Stimulated activated naive CD8-positive, alpha-beta T cell treated with anti-CD3 and anti-CD28 coated beads, Interleukin-15, amount 100 ng/mL, for 72 hours (primary cell): ENCODE measurements at places on chromosomes 2 and 18.

DNA sequence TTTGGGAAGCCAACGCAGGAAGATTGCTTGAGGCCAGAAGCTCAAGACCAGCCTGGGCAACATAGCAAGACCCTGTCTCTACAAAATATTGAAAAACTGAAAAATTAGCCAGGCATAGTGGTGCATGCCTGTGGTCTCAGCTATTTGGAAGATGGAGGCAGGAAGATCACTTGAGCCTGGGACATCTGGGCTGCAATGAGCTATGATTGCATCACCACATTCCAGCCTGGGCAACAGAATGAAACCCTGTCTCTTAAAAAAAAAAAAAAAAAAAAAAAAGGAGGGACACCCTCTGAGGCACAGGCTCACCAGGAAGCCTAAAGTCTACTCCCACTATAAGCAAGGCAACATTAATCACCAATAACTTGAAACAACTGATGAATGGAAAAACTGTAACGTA, 151.1 kb downstream of the CCDC148 start:
- no peak for DNase-seq

DNA sequence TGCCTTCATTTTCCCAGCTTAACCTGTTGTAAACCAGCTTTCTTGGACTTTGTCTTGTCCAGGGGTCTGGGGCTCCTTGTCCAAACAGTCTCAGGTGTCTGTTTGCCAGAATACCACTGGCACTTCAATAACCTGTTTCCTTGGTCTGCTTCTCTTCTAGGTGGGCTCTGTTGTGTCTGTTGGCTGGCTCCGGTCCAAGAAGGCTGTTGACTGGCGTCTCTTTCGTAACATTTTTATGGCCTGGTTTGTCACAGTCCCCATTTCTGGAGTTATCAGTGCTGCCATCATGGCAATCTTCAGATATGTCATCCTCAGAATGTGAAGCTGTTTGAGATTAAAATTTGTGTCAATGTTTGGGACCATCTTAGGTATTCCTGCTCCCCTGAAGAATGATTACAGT, 17.0 kb downstream of the SLC20A1 start:
- DNase-seq, result no peak

DNA sequence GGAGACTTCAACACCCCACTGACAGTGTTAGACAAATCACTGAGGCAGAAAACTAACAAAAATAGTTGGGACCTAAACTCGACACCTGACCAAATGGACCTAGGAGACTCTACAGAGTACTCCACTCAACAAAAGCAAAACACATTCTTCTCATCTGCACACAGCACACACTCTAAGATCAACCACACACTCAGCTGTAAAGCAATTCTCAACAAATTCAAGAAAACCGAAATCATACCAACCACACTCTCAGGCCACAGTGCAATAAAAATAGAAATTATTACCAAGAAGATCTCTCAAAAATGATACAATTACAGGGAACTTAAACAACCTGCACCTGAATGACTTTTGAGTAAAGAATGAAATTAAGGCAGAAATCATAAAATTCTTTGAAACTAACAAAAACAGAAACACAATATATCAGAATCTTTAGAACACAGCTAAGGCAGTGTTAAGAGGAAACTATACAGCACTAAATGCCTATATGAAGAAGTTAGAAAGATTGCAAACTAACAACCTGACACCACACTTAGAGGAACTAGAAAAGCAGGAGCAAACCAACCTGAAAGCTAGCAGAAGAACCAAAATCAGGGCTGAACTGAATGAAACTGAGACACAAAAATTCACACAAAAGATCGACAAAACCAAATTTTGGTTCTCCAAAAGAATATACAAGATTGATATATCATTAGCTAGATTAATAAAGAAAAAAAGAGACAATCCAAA, 46.3 kb downstream of the RTTN start:
- no peak for DNase-seq

DNA sequence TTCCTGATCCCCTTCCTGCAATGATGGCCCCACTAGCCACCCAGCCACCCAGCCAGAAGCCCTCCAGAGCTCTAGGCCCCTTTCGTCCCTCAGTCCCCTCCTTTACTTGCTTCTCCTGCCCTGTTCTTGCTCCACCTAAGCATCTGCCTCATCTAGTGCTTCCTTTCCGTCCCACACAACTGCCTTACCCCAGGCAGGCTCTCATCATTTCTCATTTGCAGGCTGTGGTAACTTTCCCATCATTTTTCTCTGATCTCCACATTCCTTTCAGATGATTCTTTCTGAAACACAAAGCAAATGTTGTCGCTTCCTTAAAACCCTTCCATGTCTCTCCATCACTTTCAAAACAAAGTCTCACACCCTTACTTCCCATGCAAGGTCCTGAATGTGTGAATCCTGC, 459.8 kb downstream of the METTL4 start:
- no peak for DNase-seq

GRCh38 chr2:240277073-240277806, 136.8 kb upstream of the OTOS start:
- no peak for DNase-seq
